Stimulated activated CD8-positive, alpha-beta memory T cell treated with anti-CD3 and anti-CD28 coated beads, Interleukin-4, amount 100 ng/mL, for 4 hours (primary cell): ENCODE measurements at places on chromosomes 2 and 18.

- no peak for DNase-seq
Observed at GRCh38 chr2:205754285-205754923, 72.1 kb downstream of the NRP2 start.

DNA sequence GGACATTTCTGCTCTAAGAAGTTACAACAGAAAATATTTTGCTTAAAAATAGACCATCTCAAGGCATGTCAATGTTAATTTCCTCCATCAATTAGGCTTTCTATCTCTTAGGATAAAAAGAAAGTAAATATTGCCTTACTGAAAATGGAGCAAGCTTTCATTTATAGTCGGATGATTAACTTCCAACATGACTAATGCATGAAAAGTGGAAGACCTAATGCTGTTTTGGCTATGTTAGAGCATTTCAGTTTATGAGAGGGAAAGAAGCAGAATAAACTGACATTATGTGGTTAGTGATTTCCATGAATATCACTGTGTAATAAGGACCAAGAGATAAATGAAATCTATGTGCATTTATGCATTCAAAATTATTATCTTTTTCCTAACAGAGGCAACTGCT is 475.2 kb upstream of the UBE2E3 start:
- DNase-seq, result no peak

DNA sequence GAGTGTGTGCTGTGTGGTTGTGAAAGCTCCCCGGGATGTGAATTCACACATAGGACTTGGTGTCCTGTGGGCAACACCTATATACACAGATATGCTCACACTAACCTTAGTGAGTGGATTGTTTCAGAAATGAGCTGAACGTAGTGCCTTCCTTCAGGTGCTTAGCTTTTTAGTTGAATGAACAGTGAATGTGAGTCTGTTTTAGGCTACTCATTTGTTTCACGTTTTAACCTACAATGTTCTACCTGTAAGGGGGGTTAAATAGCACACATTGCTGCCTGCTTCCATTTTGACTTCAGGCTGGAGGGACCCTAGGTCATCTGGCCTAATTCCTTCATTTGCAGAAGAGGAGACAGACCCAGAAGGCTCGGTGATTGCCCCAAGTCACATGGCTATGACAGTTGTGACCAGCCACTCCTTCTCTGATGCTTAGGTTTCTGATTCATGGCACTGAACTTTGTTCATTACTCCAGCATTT is 1.0 kb downstream of the PLEK start:
- DNase-seq, result no peak

DNA sequence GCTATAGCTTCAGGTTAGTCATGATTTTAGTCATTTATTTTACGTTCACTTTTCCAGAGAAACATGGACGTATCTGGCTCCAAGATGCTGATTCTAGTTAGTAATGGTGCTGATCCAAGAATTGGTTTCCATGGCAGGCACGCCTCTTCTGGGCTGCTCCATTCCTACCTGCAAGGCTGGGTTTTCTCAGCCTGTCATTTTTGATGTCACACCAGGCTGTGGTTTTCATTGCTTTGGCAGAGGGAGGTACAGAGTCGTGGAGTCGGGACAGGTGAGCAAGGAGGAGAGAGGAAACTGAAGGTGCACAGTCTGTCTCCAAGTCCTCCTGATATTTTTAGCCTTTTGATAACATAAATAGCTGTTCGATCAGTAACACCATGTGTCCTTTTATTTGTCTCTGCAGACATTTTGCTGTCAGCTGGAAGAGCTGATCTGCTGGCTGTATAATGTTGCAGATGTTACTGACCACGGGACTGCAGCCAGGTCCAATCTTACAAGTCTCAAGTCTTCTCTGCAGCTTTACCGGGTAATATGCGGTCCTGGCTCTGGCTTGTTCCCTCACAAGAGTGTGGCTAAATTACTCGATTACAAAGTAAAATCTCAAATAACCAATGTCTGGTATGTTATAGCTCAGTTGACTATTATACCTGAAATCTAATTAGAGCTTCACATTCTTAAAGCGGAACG is 17.8 kb downstream of the CEP68 start:
- DNase-seq, result no peak

GRCh38 chr2:38866773-38867443 is 8.8 kb downstream of the DHX57 start:
- DNase-seq, result no peak

- no peak for DNase-seq
Observed at GRCh38 chr2:159444754-159445153, 158.3 kb upstream of the WDSUB1 start.

GRCh38 chr2:184906160-184906559 is 307.8 kb downstream of the ZNF804A start:
- DNase-seq, result no peak

GRCh38 chr18:11986061-11986460 is 4.8 kb downstream of the IMPA2 start:
- DNase-seq, result no peak

- DNase-seq, result no peak
Observed at GRCh38 chr2:55490554-55490953, 29.0 kb upstream of the CFAP36 start.

GRCh38 chr2:129443235-129443864 is 536.1 kb upstream of the RAB6C start:
- DNase-seq, result no peak

- no peak for DNase-seq
Observed at GRCh38 chr2:239938651-239939486, 86.3 kb downstream of the NDUFA10 start.

DNA sequence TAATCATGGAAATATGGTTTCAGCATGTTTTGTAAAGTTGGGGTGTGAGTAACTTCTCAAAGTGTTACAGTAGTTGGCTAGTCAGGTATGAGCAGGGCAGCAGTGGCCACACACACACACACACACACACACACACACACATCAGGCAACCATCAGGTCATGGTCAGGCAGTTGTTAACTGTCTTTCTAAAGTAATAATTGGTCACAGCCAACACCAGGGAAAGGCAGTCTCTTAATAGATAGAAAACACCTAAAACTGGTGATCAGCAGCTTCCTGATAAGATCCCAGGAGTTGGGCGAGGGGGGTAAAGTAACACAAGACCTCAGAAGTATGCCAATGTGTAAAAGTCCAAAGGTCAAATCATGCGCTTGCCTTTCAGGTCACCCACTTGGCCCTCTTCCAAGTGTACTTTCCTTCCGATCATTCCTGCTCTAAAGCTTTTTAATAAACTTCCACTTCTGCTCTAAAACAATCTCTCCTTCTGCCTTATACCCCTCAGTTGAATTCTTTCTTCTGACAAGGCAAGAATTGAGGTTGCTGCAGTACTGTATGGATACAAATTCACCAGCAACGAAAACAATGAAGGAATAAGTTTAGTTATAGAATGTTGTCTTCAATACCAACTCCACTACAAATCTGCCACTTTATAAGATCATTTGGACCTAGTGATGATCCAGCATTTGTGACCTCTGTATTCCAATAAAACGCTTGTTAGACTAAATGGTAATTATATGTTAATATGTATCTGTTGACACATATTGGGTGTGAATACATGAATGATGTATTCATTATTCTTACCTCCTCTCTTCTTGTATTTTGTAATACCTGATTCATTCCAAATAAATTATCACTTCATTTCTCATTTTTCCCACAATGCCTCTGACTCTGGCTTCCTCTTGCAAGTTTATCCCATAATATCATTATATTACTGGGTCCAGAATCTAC is 254.3 kb downstream of the METTL4 start:
- no peak for DNase-seq
